ENCODE measurements at places on chromosomes 4 and X.

DNA sequence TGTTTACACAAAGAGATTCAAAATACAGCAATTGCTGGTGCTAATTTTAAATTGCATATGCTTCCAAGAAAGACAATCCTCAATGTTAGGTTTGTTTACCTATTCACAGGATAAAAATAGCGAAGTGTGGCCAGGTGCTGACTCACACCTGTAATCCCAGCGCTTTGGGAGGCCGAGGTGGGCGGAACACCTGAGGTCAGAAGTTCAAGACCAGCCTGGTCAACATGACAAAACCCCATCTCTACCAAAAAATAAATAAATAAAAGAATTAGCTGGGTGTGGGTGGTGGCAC is 77.7 kb downstream of the OPHN1 start:
- DNase-seq, result no peak

GRCh38 chr4:145878501-145879435 is 59.9 kb downstream of the ZNF827 start:
- no peak for DNase-seq

DNA sequence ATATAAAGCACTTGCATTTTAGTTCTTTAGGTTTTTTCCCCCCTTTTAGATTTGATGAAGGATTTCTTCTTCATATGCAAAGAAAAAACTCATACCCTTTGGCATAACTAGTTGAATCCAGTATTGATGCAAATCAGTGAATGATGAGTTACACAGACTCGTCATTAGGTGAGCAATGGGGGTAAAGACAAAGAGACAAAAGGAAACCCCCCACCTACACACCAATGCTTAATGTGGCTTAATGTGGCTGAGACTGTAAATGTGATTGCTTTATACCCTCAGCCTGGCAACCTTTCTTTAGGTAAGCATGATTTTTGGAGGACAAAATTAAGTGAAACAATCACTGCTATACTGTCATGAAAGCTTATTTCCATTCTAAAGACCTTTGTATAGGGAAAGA is 39.5 kb downstream of the CD40LG start:
- DNase-seq, result no peak

- no peak for DNase-seq
Observed at GRCh38 chrX:25017667-25018247, 2.0 kb upstream of the ARX start.

- no peak for DNase-seq
Observed at GRCh38 chr4:158808399-158808798, 39.6 kb downstream of the FNIP2 start.

- no peak for DNase-seq
Observed at GRCh38 chr4:168797194-168797593, 212.9 kb downstream of the CBR4 start.

All from stimulated activated CD4-positive, alpha-beta T cell treated with anti-CD3 and anti-CD28 coated beads, Interleukin-12 subunit alpha, Interleukin-12 subunit beta, amount 100 ng/mL, for 24 hours (primary cell).